Amygdala (tissue), 56 donors: ENCODE measurements at places on chromosomes 11 and 22.

DNA sequence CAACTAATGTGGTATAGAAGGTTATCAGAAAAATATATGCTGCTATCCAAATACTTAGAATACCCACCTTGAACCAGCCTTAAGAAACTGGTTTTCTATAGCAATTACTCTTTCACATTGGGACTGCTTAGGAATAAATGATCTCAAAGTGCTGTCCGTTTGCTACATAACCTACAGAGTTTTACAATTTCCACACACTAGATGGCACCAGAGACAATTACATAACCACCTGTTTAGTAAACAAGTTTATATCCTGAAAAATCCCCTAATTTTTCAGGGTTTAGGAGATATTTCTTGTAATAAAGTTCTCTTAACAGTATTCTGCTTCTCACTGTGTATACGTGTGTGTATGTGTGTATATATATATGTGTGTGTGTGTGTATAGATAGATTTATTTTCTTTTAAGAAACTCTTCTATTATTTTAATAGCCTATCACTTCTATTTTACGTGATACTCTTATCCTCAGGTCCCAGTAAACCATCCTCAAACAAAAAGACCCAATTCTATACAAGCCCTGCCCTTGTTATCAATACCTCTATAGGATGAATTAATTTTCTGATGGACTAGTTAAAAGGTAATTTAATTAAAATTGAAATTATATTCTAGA, 6.7 kb upstream of the OR5I1 start:
- DNase-seq: no peak

GRCh38 chr11:109984634-109985289, 108.4 kb upstream of the ZC3H12C start:
- no peak for DNase-seq

GRCh38 chr11:64878223-64878493, 263 bp downstream of the EHD1 start:
- DNase-seq: no peak

GRCh38 chr11:83238111-83238510, 44.6 kb downstream of the ANKRD42 start:
- DNase-seq: no peak
